ENCODE measurements at places on chromosomes 6 and 20.

DNA sequence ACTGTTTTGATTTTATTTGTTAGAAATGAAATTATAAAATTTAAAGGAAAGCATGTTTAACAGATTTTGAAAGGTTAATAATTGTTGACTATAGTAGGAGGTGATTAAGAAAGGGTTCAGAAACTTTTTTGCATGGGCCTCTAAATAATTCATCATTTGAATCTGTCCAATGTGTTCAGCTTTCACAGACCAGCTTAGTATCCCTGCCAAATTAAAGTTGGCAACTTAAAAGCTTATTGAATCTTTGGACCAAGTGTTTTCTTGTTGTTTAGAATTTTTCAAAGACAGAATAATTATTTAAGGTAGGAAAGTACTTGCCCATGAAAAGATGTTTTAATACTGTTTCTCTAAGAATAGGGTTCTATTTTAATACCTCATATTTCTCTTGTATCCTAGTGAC is 466.0 kb downstream of the GJA1 start:
- DNase-seq: no peak

GRCh38 chr6:15250187-15251168 is 4.6 kb downstream of the JARID2 start:
- no peak for DNase-seq

- DNase-seq: no peak
Observed at GRCh38 chr20:13493143-13493542, 145.6 kb downstream of the TASP1 start.

- DNase-seq: no peak
Observed at GRCh38 chr6:136737374-136737844, 54.9 kb downstream of the MAP3K5 start.

DNA sequence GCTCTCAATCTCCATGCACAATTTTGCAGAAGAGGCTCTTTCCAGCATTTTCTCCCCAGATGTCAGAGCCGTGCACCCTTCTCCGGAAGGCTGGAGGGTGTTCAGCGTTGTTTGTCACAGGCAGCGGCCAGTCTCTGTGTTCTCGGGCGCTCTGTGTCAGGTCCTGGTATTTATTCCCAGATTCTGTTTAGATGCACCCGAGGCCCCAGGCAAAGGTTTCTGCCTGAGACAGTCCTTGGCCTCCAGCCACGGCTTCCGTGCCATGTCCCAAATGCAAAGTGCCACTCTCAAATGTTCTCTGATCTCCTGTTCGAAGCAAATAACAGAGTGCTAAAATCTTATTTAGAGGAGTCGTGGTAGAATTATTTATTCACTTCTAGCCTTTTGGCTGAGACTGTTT is 140.3 kb upstream of the AGPAT4 start:
- no peak for DNase-seq

- DNase-seq: no peak
Observed at GRCh38 chr6:130524552-130524951, 158.7 kb downstream of the TMEM200A start.

DNA sequence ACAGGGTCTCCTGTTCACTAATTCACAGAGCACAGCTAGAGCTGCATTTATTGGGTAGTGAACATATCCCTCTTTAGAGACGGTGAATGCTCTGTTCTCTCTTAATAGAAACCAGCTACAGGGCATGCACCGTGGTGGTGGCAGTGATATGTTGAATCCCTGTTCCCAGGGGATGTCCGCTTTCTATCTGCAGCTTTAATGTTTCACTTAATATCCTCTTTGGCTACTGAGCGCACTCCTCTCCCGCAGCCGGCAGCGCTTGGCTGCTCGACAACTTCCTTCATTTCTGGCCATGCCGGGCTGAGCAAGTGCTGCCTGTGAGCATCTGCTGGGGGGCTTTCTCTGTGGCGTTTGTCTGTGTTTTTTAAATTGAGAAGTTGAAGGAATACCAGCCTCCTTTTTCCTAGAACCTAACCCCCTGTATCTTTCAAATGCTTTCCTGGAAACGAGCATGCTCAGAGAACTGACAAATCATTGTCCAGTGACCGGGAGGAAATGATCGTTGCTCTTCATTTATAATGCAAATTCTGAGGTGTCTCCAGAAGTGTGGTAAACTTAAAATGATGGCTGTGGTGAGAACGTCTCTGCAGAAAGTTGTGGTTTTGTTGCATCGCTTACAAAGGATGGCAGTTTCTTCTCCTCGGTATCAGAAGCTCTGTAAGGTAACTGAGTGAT is 297.9 kb downstream of the UTRN start:
- DNase-seq: peak; percentile 68

DNA sequence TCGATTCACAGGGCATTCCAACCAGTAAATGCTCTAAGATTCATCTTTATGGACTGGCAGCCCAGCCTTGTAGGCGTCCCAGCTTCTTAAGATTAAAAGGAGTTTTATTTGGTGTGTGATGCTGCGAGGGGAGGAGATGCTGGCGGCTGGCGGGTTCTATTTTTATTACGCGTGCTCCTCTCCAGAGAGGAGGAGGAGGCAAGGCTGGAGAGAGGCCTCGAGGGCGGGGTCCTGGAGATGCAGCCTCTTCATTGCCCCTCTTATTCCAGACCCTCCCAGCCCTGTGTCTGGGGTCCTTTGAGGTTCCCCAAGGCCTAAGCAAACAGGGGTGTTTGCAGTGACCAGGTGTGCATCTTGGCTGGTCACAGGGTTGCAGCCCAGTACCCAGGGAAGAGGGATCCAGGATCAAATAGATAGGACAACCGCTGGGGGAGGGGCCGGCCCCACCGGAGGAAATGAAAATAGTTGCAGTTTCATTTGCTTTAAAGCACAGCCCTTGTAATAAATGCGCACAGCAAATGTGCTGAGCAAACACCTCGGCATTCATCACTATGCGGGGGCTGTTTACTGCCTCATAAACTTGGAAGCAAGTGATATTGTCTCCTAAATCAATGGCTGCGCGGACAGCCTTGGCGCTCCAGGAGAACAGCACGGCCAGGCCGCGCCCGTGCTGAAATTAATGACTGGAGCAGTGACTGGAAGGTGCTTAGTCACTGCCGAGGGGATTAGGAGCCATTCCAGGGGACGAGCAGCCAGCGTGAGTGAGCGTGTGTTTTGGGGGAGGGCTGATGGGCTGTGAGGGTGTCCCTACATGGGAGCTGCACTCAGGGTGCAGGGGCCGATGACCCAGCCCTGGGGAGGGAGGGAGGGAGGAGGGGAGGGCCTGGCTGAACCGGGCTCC is 83.0 kb downstream of the TMEM242 start:
- no peak for DNase-seq

GRCh38 chr6:2135401-2135800 is 110.0 kb downstream of the GMDS start:
- DNase-seq: no peak

- DNase-seq: no peak
Observed at GRCh38 chr20:34047010-34047687, 53.4 kb downstream of the RALY start.

GRCh38 chr20:1627200-1627550 is 7.4 kb upstream of the SIRPB1 start:
- no peak for DNase-seq

DNA sequence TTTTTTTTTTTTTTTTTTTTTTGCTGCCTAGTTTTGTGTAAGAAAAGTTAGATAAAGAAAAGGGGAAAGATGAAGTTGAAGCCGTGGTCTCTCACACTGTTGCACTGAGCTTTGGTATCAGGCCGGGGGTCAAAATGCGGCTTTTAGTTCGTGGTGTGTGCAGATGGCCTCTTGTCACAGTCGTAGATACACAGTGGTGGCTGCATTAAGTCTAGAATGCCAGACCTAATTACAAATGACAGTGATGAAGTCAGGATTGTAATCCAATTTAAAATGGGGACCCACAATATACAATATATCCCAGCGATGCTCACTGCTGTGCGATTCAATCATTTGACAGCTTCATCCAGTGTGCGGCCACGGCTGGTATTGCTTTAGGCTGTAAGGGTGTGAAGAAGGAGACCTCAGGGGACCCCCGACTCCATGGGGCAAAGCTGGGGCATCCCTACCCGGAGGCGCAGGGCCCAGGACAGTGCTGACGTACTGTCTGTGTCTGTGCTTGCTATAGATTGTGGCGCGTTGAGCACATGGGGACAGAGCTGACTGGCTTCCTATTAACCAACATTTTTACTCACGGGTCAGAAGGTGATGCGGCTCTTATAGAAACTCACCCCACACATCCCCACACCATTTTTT is 210.0 kb upstream of the SOX4 start:
- DNase-seq: no peak

GRCh38 chr6:6131492-6132109 is 124.9 kb upstream of the NRN1 start:
- no peak for DNase-seq

GRCh38 chr20:63850689-63851547 is 10.4 kb upstream of the ABHD16B start:
- DNase-seq: no peak

- DNase-seq: no peak
Observed at GRCh38 chr6:64774881-64775280, 932.1 kb downstream of the EYS start.

- DNase-seq: no peak
Observed at GRCh38 chr6:119476554-119476953, 127.0 kb upstream of the MAN1A1 start.

GRCh38 chr20:8946036-8946940 is 122.6 kb upstream of the PLCB4 start:
- no peak for DNase-seq

DNA sequence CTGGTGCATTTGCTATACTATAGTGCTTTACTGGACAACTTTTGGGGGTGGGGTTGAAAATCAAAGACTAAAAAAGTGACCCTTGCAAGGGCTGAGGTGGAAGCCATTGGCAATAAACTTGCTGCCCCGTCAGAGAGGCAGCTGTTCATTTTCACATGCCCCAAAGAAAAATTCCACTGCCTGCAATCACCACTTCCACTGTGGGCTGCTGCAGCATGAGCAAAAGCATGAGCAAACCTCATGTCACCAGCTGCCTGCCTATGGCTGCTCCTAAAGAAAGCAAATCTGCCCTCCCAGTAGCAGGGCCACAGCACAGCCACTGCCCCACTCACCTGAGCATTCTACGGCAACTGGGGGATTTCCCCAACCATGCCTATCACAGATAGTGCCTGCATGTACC is 290.0 kb downstream of the PAX1 start:
- DNase-seq: no peak

DNA sequence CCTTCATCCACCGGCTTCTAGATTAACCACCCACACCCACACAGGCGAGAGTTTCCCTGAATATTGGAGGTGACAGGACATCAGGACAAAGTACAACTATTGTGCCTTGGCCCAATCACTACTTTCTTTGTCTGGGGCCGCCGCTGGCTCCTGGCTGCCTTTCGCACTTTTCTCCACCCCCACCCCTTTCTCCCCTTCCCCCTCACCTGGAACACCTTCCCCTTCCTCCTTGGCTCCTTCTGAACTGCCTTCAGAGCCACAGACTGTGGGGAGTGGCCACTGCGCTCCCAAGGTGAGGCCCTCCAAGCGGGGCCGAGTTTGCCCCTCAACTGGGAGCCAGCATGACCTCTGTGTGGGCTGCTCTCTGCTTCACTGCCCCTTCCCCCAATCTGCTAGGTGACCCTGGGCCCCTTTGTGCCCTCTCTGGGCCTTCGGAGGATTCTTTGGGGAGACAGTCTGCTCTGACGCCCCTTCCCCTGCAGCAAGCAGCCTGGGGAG is 3.0 kb upstream of the VEGFA start:
- no peak for DNase-seq

DNA sequence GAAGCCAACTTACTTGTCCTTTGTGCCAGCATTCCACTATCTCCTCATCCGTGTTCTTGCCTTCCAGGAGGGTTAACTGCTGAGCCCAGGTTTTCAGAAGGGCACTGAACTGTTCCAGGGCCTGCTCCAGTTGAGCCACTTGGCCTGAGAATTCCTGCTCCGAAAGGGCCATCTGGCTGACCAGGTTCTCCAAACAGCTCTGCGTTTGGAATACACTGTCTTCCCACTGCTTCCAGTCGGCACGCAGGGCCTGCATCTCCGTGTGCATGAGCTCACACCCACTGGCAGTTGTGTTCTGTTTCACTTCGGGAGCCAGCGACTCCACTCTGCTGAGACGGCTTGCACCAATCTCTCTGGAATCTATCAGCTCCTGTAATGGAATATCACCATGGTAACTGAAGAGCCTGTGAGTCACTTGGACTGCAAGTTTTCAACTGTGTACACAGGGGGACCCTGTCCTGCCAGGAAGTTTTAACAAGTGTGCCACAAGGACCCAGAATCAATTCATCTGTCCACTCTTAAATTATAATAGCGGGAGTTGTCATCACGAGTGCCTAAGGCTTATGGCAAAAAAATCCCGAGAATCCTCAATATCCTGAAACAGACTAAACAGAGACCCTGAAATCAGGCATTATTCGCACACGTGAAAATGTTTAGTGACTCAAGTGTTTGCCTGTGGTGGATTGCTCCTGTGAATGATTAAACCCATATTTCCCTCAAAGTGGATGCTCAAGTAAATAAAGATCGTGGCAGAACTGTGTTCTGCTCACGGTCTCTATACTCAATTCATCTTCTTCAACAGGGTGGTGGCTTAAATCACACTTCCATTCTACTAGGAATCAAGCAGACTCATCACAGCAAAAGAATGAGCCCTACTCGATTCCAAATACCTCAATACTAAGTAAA is 255.9 kb downstream of the SYNE1 start:
- no peak for DNase-seq

GRCh38 chr20:57451795-57452661 is 60.8 kb downstream of the RBM38 start:
- DNase-seq: no peak

- DNase-seq: no peak
Observed at GRCh38 chr6:12170351-12171092, 119.6 kb upstream of the EDN1 start.

GRCh38 chr6:14510038-14510437 is 392.5 kb downstream of the CD83 start:
- DNase-seq: no peak

DNA sequence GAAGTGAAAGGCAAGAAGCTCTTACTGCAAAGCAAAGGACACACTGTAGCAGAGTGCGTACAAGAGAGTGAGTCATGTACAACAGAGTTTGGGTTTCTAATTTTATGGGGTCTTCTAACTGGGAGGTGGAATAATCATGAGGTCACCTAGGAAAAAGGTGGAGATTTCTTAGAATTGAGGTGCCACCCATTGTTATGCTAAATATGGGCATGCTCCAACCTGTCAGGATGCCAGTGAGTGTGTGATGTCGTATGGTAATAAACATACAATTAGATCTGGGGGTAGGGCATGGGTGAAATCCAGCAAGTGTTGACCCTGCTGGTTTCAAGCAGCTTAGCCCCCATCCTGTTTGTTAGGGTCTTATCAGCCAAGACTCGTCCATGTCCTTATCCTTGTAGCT is 46.6 kb downstream of the OR2B6 start:
- no peak for DNase-seq

Measured in central memory CD4-positive, alpha-beta T cell (primary cell).